ENCODE measurements at places on chromosomes 7 and 10.

DNA sequence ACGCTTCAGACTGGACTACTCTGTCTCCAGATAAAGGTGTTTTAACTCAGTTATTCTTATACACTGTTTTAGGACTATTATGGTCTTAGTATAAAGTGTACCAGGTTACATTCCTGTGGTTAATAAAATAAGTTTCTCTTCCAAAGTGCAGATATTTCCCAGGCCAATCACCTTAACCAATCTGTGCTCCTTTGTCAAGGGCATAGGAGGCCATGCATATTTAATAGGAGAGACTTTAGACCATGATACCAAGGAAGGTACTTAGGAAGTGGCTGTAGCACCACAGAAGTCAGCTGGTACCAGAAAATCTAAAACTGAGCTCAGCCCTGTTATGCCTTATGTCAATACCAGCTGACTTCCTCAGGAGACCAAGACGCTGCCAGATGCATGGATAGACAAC, 226.5 kb upstream of the TMEM72 start:
- DNase-seq, result no peak

- DNase-seq, result no peak
Observed at GRCh38 chr7:26688388-26688787, 176.0 kb downstream of the SKAP2 start.

DNA sequence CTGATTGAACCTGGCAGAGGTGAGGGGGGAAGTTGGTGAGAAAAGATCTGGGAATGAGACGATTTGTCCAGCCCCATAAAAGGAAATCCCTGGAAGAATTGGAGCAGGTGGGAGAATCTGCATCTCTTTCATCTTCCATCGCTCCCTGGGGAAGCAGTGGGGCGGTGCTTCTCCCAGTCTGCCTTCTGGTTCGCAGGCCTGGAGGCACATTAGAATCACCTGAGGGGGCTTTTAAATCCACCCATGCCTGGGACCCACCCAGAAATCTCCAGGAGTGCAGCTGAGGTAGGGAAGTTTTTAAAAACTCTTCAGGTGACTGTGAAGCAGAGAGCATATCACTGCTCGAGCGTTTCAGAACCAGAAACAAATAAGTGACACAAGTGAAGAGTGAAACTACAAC, 26.7 kb upstream of the SYPL1 start:
- DNase-seq, result no peak

- DNase-seq, result no peak
Observed at GRCh38 chr7:90530263-90530662, 60.8 kb downstream of the PTTG1IP2 start.

DNA sequence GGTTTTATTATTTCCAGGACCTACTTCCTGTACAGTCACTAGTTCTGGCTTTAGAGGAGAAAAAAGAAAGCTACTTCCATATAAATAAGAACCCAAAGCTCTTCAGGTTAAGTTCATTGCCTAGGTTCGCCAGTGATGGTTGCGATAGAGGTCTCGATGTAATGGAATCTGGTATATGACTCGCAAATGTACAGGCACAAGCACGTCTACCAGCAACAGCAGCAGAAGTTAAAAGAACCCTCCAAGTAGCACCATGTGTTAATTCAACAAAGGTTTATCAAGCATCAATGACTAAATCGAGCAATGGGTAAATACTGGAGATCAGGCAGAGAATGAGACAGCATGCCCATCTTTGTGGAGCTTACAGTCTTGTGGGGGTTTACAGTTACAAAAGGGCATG, 155.4 kb downstream of the BTAF1 start:
- no peak for DNase-seq

DNA sequence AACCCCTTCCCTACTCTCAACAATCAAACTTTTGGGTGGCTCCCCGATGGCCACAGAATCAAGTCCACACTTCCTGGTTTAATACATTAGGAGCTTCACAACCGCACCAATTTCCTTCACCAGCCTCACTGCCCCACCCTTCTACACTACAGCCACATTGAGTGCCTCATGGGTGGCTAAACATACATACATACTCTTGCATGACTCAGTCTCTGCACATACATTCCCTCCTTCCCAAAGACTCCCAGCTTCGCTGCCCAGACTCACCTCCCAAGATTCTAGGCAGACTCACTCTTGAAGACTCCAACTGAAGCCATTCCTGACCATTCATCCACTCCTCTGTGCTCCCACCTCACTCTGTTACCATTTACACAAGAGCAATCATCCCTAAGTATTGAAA, 15.9 kb downstream of the VPS41 start:
- DNase-seq, result no peak

Data from right renal pelvis (tissue), 4 donors.